GM12865 (cell line): ENCODE measurements at places on chromosomes 11 and 22.
A peak's percentile ranks its signal among the peaks of the same experiment; 100 is the strongest.

GRCh38 chr11:65150509-65151299, 16.4 kb upstream of the SYVN1 start:
- DNase-seq = peak; percentile 85

DNA sequence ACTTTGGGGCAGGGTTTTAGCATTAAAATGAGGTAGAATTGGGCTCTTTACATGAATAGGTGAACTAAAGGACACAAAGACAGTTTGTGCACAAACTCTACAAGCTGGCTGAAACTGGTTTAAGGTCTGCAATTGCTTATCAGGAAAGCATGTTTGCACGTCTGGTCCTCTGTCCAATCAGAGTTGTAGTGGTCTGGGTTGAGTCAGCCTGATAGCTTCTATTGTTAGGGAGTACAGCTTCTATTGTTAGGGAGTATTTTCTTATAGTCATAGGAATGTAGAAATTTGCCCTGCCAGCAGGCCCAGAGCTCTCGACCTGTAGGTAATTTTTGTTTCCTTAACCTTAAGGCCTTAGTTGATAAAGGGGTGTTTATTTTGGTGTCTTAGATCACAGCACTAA, 1422.4 kb downstream of the LRRC4C start:
- no peak for DNase-seq

GRCh38 chr22:35219012-35219411, 38.3 kb upstream of the HMGXB4 start:
- no peak for DNase-seq

DNA sequence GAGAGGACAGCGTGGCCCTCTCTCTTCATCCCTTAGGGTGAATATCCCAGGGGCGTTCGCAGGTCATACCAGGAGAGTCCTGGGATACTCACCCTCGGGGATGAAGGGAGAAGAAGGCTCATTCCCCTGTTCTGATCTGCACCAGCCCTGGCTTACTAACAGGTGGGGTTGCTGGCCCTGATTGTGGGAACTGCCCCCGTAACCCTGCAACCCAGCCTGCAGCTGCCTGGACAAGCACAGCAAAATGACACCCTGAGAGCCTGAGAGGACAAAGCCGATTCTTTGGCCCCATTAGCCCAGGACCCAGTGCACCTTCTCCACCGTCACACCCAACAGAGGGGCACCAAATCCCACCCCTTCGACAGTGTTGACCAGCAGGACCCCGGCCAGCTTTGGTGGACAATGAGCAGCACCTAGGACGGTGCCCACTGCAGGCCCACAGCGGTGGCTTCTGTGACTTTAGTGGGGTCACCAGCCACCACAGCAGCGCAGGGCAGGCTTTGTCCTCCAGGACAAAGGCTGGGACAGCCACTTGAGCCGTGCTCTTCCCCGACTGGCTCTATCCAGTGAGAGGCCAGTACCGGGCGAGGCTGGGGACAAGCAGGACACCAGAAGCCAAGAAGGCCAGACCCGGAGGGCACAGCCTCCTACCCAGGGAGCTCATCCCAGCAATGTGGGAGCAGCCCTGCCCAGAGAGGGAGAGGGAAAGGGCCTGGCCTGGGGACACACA, 98.5 kb upstream of the RTL6 start:
- DNase-seq = no peak

DNA sequence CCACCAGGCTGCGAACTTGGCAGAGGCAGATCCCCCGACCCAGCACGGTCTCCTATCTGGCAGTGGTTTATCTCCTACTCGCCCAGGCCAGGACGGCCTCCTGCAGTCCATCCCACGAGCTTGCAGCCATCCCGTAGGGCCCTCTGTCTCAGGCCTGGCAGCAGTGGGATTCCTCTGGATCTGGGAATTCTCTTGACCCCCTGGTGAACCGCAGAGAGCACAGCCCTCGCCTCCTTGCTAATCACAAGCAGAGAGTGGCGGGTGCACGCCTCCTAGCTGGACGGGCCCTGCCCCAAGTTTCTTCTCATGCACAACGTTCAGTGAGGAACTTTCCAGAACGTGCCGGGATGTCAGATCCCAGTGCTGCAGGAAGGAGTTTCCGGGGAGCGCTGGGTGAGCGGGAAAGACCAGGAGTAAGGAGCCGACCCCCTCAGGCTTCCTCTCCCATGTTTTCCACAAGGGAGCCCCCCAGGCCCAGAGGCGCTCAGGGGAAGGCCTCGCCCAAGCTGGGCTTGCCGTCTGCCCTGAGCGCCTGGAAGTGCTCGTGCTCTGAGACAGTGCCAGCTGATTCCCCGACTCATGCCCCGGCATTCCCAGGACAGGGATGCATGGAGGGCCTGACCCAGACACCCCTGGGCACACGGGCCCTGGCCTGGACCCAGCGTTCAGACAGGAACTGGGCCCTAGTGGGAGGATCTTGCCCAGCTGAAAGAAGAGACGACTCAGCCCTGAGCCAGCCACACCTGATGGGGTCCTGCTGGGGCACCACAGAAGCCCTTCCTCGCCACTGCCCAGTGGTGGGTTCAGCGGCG, 24.6 kb downstream of the IGF2 start:
- DNase-seq = no peak

DNA sequence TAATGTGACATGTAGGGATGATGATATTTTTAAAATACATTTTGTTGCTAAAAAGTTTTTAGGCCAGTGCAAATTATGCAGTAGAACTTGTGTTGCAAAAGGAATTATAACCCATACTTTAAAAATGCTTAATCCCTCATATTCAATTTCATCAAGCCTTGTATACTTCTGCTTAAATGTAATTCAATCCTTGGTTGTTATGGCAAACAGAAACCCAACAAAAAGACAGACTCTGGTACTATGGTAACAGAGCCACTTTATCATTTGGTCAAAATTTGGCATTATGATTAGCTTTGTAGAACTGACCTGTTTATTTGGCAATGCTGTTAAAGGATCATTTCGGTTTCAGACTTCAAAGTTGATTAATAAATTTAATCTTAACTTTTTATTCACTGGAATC, 284.8 kb downstream of the TMEM135 start:
- no peak for DNase-seq
